ENCODE measurements at places on chromosomes 1 and 21.

GRCh38 chr1:56780128-56780750 lies 39.0 kb downstream of the FYB2 start:
- H3K27me3 ChIP-seq, result no peaks in the 10 kb centered on the region
- H3K4me3 ChIP-seq, result no peak overlapping the region
- H3K4me1 ChIP-seq, result no peaks in the 10 kb centered on the region
- no peaks in the 10 kb centered on the region for H3K36me3 ChIP-seq
- no peak overlapping the region for H3K27ac ChIP-seq

- no peak for DNase-seq
- H3K4me1 ChIP-seq, result peaks cover 23% of the 10 kb centered on the region
- no peaks in the 10 kb centered on the region for H3K36me3 ChIP-seq
- no peaks in the 10 kb centered on the region for H3K27me3 ChIP-seq
Measured at GRCh38 chr1:77534456-77534855, 148.0 kb downstream of the ZZZ3 start.

GRCh38 chr1:66013371-66013770 lies 220.7 kb downstream of the PDE4B start:
- no peak overlapping the region for H3K4me3 ChIP-seq
- H3K36me3 ChIP-seq, result no peaks in the 10 kb centered on the region
- no peaks in the 10 kb centered on the region for H3K27me3 ChIP-seq
- DNase-seq, result no peak

GRCh38 chr1:44565833-44566232 lies 108.4 kb downstream of the TMEM53 start:
- H3K27me3 ChIP-seq, result no peaks in the 10 kb centered on the region
- no peak for DNase-seq
- H3K36me3 ChIP-seq, result no peaks in the 10 kb centered on the region
- H3K4me3 ChIP-seq, result no peak overlapping the region
- no peak overlapping the region for H3K27ac ChIP-seq

GRCh38 chr21:14120091-14120734 lies 90.5 kb downstream of the LIPI start:
- DNase-seq, result no peak
- no peaks in the 10 kb centered on the region for H3K36me3 ChIP-seq
- no peaks in the 10 kb centered on the region for H3K4me1 ChIP-seq
- H3K4me3 ChIP-seq, result no peak overlapping the region
- H3K27me3 ChIP-seq, result no peaks in the 10 kb centered on the region
- H3K27ac ChIP-seq, result no peak overlapping the region

DNA sequence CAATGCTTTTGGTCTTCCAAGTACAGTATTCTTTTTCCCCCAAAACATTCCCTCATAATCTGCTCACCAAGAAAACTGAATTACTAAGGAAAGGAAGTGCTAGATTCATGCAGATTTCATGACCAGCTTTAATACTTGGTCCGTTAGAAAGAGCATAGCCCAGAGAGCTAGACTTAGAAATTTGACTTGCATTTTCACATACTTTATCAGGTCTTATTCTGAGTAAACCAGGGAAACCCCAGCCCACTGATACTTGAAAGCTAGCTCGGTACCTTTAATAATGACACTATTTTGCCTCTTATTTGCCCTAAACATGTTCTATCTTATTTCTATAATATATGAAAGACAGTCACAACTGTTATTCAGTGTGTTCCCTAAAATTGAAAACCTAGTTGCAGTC lies 204.5 kb downstream of the TTLL7 start:
- H3K36me3 ChIP-seq, result no peaks in the 10 kb centered on the region
- DNase-seq, result no peak
- no peak overlapping the region for H3K4me3 ChIP-seq
- no peaks in the 10 kb centered on the region for H3K4me1 ChIP-seq
- no peak overlapping the region for H3K27ac ChIP-seq

- no peaks in the 10 kb centered on the region for H3K36me3 ChIP-seq
- no peak overlapping the region for H3K27ac ChIP-seq
- DNase-seq, result no peak
- no peaks in the 10 kb centered on the region for H3K4me1 ChIP-seq
- H3K4me3 ChIP-seq, result no peak overlapping the region
Measured at GRCh38 chr1:222971146-222971545, 156.3 kb downstream of the DISP1 start.

GRCh38 chr1:183365676-183366075 lies 52.5 kb downstream of the NMNAT2 start:
- no peak overlapping the region for H3K27ac ChIP-seq
- no peaks in the 10 kb centered on the region for H3K4me1 ChIP-seq
- no peak overlapping the region for H3K4me3 ChIP-seq
- H3K36me3 ChIP-seq, result no peaks in the 10 kb centered on the region
- H3K27me3 ChIP-seq, result no peaks in the 10 kb centered on the region
- DNase-seq, result no peak
